ENCODE measurements at places on chromosomes 16 and 17.

- DNase-seq, result no peak
Observed at GRCh38 chr16:17177242-17177958, 293.4 kb downstream of the XYLT1 start.

GRCh38 chr17:36870720-36870999 is 66.6 kb upstream of the LHX1 start:
- no peak for DNase-seq

GRCh38 chr16:30064729-30065101 is 845 bp upstream of the ALDOA start:
- DNase-seq, result no peak

DNA sequence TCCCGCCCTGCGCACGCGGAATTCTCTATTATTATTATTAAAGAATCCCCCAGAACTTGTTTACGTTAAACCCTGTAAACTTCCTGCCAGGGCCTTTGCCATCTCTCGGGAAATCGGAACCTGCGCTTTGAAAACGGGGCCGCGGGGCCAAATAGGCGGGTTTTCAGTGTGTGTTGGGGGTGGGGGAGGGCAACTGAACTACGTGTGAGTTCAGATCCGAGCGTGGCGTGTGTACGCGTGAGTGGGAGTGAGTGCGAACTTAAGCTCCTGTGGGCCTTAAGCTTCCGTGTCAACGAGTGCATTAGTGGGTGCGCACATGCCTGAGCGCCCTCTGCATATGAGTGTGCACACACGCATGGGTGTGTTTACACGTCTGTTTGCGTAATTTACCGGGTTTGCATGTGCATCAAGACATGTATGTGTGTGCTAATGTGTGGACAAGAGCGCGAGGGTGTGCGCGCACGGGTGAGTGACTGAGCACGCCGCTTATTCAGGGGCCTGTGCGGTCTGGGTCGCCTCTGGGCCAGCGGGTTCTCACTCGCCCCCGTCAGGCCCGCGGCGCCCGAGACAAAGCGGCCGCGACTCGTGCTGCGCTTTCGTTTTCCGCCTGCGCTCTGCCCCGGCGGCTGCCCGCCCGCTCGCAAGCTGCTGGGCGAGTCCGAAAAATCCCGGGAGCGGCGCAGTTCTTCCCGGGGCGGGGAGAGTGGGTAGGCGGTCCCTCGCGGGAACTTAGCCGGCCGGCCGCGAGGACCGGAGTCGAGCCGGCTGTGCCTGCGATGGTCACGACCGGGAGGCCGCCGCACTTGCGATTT is 1.2 kb upstream of the FOXF1 start:
- DNase-seq, result peak; percentile 80

- no peak for DNase-seq
Observed at GRCh38 chr17:28421787-28422305, 15.8 kb upstream of the SLC46A1 start.

DNA sequence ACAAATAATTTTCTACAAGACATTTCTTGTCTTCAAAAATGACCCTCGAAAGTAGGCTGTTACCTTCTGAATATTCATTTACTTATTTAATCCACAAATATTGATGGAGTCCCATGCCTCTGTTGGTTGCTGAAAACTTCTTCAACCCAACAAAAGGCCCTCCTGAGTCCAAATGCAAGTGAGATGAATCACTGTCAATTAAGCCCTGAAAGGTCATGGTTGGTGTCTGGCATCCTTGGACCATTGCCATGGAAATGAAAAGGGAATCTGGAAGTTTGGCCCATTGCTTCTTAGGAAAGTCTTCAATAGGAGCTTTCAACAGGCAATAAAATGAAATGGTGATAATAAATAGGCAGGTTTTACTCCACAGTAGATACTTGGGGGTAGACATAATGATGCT is 364.7 kb upstream of the DYNLRB2 start:
- DNase-seq, result no peak

DNA sequence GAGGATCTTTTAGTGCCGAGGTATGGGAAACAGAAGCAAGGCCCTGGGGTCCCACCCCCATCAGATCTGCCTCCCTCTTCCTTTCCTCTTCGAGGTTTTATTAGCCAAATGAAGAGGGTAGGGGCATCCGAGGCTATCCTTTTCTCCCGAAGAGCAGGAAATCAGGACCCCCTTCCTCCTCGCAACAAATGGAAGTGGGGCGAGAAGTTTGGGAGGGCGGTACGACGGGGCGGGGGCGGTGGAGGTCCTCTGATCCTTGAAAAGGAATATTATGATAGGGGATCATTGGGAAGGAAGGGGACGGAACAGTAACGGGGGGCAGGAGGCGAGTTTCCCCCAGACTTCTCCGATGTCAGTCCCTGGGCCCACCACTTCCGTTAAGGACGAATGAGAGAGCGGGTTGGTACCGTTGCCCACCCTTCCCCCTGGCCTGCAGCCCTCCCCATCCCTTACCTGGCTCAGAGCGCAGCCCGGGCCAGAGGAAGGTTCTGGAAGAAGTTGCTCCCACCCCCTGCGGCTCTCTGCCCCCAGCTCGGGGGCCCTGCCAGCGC is 309 bp downstream of the FOXJ1 start:
- no peak for DNase-seq

- DNase-seq, result no peak
Observed at GRCh38 chr16:56372013-56372634, 53.2 kb downstream of the AMFR start.

- DNase-seq, result no peak
Observed at GRCh38 chr17:17440938-17441675, 35.7 kb upstream of the MED9 start.

- DNase-seq, result no peak
Observed at GRCh38 chr16:87809150-87809902, 43.5 kb upstream of the KLHDC4 start.

GRCh38 chr16:70534971-70535370 is 11.4 kb downstream of the SF3B3 start:
- DNase-seq, result no peak

- peak; percentile 3 for DNase-seq
Observed at GRCh38 chr17:31321481-31321880, at the start of gene EVI2A. TSS of gene EVI2A (minus strand) at chr17:31321622. CDS start at chr17:31319013, 2,609 bp downstream.

DNA sequence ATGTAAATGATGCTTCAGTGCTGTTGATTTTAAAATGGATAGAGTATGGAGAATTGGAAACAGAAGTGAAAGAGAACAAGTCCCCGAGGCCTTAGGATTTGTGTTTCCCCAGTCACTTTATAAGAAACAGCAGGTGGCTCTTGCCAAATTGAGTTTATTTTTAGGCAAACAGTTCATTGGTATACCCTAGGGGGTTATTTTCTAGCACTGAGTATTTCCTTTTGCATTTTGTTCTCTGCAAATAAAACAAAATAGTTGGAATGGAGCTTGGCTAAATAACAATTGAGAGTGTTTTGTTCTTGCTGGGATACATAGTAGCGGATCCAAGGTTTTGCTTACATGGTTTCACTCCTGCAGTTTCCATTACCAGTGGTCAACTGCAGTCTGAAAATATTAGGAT is 591.1 kb upstream of the C16orf82 start:
- no peak for DNase-seq

DNA sequence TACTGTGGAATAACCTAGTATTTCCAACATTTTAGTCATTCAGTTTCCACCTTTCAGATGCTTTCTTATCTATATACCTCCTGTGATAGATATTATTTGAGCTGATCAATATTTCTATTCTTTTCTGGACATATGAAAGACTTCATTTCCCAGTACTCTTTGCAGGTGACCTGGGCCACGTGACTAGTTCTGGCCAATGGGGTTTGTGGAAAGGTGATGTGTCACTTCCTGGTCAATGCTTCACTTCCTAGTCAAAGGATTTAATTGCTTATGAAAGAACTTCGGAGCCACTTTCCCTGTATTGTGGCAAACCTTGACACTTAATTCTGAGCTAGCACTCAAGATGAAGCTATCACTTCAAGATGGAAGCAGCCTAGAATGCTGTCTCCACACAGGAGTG is 248.9 kb upstream of the FOXF1 start:
- DNase-seq, result no peak

GRCh38 chr16:164827-165538 is 795 bp upstream of the HBM start:
- DNase-seq, result peak; percentile 35

DNA sequence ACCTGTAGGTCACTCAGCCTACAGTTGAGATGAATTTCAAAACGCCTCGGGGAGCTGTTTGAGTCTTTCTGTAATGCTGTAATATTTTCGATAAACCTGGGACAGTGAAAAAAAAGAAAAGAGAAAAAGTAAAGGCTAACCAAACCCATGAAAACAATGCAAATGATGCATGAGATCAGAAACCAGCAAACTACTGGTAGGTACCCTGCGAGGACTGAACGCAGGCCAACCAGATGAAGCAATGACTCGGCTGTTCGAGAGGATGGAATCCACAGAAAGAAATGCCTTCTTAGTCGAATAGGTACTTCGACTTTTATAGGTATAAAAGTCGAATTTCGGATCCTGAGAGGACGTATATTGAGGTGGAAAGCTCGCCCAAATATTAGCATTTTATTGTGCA is 509 bp upstream of the ATAD5 start:
- peak; percentile 43 for DNase-seq

DNA sequence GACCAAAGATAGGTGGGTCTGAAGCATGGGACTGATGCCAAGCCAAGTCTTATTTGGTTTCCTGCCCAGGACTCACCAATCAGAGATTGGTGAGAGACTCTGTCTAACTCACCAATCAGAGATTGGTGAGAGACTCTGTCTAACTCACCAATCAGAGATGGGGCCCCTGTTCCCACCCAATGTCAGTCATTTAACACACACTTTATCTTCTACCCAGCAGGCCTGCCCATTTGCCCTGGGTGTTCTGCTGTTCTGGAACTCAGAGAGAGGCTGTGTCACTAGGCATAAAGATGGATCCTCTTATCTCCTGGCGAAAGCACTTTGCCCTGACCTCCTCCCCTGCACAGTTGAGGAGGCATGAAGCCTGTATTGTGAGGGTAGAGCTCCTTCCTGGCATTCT is 5.4 kb upstream of the RHOT1 start:
- DNase-seq, result no peak

- no peak for DNase-seq
Observed at GRCh38 chr16:85511938-85512807, 100.9 kb upstream of the GSE1 start.

DNA sequence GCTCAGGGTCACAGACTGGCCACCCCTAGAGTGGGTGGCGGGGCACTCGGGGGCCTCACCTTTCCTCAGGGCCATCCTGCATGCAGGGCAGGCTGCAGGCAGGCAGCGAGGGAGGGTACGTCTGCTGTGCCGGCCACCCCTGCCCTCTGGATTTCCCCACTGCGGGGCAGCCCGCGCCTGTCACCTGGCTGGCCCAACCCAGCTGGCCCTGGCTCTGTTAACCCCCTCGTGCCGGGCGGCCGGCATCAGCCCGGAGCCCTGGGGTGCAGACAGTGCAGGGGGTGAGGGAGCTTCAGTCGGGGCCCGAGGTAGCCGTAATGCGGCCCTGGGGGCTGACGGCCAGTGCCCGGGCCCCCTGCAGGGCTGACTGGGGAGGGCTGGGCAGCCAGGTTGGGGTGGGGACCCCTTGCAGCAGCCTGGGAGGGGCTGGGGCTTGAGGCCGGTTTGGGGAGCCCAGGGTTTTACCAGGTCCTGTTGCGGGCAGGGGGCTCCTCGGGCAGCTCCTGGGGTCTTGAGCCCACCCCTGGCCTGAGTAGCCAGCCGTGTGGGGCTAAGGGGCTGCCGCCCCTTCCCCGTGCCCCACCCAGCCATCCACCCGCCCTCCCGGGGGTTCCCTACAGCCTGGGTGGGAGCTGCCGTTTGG is at the start of gene IGFALS:
TSS of gene IGFALS (minus strand) at position 128 of the 643 bp plus-strand sequence. CDS start at position 75, 53 bp downstream.
- DNase-seq, result no peak

GRCh38 chr16:6528217-6528616 is 804.4 kb upstream of the RBFOX1 start:
- no peak for DNase-seq

- no peak for DNase-seq
Observed at GRCh38 chr17:16820161-16820877, 130.3 kb downstream of the CCDC144A start.

- no peak for DNase-seq
Observed at GRCh38 chr16:85603203-85603755, 9.8 kb upstream of the GSE1 start.

DNA sequence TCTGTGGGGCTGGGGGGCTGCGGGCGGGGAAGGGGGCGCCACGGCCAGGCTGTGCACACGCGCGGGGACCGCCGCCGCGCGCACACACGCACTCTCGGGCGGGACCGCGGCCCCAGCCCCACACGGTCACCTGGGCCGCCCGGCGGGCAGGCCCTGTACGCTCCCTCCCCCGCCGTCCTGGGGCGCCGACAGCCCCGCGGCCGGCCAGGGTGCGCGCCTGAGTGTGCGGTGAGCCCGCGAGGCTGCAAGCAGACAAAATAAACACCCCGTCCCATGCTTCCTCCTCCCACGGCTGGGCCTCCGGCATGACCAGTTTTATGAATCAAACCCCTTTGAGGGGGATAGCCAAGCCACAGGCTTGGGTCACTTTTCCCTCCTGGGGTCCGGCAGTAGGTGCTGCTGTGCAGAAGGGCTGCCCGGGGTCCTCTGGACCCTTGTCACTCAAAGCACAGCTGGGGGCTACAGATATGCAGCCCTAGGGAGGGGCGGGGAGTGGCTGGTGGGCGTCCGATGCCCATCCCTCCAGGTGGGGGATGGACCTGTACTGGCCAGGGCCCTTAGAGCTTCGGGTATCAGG is 441 bp downstream of the VASN start:
- DNase-seq, result peak; percentile 57

- no peak for DNase-seq
Observed at GRCh38 chr16:17633181-17633951, 162.6 kb upstream of the XYLT1 start.

DNA sequence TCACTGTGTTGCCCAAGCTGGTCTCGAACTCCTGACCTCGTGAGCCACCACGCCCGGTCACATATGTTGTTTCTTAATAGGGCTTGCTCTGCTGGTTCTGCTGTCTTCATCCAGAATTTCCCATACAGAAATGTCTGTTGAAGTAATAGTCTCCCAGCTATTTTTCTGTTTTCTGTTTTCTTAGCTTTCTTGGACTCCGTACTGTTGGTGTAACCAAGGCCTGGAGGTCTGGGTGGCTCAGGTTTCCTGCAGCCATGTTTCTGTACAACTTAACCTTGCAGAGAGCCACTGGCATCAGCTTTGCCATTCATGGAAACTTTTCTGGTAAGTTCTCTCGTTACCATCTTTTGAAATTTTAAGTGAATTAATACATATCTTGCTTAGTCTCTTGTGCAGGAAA is 2.8 kb downstream of the SF3B3 start:
- DNase-seq, result no peak

DNA sequence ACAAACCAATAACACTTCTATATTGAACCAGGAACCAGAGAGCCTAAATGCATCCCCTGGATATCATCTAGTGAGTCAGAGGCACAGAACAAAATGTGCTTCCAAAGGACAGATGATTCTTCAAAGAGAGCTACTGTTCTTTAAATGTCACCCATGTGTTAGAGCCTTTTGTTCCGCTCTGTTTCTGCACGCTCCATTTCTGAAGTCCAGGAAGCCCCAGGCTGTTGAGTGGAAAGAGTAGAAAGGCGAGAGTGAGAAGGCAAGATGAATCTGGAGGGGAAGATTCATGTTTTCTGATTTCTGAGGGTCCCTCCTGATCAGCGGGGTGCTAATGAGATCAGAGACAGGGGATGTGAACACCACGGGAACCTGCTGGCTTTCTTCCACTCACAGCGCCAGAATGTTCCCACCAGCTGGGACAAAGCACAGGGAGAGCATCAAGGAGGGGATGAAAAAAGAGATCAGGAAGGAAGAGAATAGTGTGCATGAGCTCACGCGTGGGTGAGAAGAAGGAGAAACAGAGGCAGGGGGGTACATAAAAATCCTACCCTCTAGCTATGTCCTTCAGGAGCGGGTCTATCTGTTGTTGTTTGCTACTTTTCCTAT is 559.9 kb upstream of the HSBP1 start:
- DNase-seq, result no peak

- DNase-seq, result no peak
Observed at GRCh38 chr17:72457712-72458111, 336.9 kb downstream of the SOX9 start.

- DNase-seq, result no peak
Observed at GRCh38 chr17:75645889-75646637, 12.8 kb downstream of the SMIM5 start.
